Tongue (tissue), 3 donors: ENCODE measurements at places on chromosomes 3 and 15. TPM values are rescaled to one million over a fixed set of nuclear protein-coding genes. Genes with fewer than 3 reads are reported as not detected.

DNA sequence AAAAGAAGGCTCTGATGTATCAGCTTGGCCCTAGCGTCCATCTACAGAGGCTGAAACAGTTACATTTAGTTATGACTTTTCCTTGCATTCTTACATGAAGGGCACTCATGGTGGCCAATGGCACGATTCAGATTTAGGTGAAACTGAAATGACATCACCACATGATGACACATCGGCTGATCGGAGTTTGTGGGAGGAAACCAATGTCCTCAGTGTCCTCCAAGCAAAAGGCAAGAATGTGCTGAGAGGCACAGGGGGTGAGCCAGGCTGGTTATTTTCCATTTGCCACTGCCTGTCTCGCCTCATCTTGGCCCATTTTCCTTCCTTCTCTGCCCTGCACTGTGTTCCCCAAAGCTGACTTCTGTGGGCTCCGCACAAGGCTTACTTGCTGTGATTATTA is 34.4 kb downstream of the TARS3 start:
- no peak for DNase-seq

GRCh38 chr15:39719109-39719508 is 63.5 kb downstream of the FSIP1 start:
- DNase-seq: no peak

DNA sequence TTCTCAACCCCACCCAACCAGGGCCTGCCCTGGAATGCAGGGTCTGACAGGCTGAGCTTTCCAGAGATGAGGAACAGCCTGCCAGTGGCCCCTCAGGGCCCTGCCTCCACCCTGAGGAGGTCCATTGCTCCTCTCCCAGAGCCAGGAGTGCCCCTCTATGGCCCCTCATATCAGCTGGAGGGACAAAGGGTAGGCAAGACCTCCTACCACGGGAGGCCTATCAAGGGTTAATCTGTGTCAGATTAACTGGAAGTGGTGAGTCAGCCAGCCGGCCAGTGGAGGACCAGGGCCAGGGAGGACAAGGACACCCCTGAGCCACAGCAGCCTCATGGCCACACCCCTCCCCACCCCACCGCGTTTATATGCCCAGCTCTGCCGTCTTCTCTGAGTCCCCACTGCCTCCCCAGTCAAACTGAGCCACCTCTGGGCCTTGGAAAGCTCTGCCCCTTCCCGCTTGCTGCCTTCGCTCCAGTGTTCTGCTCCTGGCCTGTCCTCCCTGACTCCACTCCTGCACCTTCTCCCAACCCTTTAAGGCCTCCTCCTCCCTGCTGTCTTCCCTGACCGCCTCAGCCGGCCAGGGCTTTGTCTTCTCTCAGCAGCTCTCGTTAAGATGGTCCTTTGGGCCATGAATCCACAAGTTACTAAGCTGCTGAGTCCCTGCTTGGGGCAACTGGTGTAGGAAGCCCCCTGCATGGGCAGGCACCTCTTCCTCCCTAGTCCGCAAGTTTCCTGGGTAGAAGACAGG is 6.5 kb downstream of the CCDC33 start:
- DNase-seq: no peak

GRCh38 chr15:79828447-79828846 is 68.4 kb downstream of the MTHFS start:
- no peak for DNase-seq

NCKIPSD gene
- total RNA-seq: 11.3 TPM

EAF1 gene
- total RNA-seq: 14.9 TPM

C3orf62 gene
- total RNA-seq: 4.1 TPM
